ENCODE measurements at places on chromosomes 3 and 15.

DNA sequence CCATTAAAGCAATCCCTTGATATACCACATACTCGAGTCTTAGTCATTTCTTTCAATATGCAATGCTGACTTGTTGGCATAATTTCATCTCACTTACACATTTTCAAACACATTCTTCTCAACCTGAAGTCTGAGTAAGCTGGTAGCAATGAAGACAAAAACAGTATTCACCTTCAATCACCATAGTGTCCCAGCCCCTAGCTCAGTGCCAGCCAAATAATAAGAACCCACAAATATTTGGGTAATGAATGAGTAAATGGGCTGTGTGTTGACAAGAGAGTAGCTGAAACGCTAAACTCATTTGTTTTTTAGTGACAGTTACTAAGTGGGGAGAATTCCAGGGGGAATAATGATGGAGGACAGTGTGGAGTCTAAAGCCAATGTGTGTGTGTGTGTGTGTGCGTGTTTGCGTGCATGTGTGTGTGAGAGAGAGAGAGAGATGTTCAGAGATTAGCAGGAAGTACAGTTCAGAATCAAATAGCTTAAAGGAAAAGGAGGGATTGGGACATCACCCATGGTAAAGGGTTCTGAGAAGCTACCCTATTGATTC, 165.7 kb downstream of the GAP43 start:
- no peak for DNase-seq

GRCh38 chr15:34101366-34102174, at the start of the genes EMC7 and PGBD4:
TSS of gene EMC7 (minus strand) at chr15:34101862. CDS start at chr15:34101839, 23 bp downstream.
TSS of gene PGBD4 (plus strand) at chr15:34102083. CDS start at chr15:34102532, 449 bp downstream.
- DNase-seq, result peak; percentile 97

GRCh38 chr15:47184003-47184907, 533.0 kb upstream of the SEMA6D start:
- no peak for DNase-seq

DNA sequence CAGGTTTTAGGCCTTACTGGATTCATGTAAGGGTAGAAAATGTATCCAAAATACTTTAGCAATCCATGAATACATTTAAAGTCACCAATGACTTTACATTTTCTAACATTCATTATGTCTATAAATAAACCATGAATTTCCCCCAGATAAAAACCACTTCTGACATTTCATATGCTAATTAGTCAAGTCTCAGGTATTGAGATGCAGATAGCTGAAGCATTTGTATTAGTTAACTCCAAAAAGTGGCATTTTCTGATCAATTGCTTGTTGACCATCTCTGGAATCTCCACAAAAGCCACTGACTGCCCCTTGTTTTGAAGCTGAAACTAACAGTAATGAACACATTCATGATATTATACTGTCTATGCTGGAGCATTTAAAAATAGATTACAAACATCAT, 68.4 kb upstream of the RAP2B start:
- no peak for DNase-seq

DNA sequence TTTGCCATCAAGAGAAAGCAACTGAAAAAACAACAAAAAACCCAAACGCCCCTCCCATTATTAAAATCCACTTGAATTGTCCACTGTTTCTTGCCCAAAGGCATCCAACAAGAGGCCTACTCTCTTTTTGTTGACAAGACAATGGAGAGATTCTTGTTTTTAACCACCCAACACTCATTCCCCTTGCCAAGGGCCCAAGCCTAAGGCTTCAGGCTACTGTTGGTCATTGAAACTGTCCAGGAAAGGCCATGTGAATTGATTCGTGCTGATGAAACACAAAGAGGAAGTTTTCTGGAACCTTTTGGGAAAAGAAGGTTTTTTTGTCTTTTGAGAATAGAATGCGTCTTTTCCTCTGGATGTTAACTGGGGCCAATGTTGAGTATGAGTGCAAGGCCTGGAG, 157.4 kb upstream of the PFN2 start:
- no peak for DNase-seq

All from NCI-H526 (cell line).